ENCODE measurements at places on chromosomes 3 and 15. TPM values are rescaled to one million over a fixed set of nuclear protein-coding genes. Genes with fewer than 3 reads are reported as not detected.

- H3K4me3 ChIP-seq = no peak overlapping the region
- no peaks in the 10 kb centered on the region for H3K36me3 ChIP-seq
- DNase-seq = no peak
Observed at GRCh38 chr3:194985031-194985578, 285.9 kb downstream of the XXYLT1 start.

GRCh38 chr3:9135930-9136525, 113.4 kb downstream of the SRGAP3 start:
- H3K27ac ChIP-seq = no peak overlapping the region
- H3K4me1 ChIP-seq = no peaks in the 10 kb centered on the region
- 0 out of 2 replicates have a peak, but pooled peaks cover 5% of the 10 kb centered on the region for H3K27me3 ChIP-seq
- H3K36me3 ChIP-seq = no peaks in the 10 kb centered on the region

- DNase-seq = peak; percentile 66
- no peak overlapping the region for H3K4me3 ChIP-seq
- H3K27me3 ChIP-seq = no peaks in the 10 kb centered on the region
Observed at GRCh38 chr15:100627789-100628395, 25.5 kb downstream of the ASB7 start.

DNA sequence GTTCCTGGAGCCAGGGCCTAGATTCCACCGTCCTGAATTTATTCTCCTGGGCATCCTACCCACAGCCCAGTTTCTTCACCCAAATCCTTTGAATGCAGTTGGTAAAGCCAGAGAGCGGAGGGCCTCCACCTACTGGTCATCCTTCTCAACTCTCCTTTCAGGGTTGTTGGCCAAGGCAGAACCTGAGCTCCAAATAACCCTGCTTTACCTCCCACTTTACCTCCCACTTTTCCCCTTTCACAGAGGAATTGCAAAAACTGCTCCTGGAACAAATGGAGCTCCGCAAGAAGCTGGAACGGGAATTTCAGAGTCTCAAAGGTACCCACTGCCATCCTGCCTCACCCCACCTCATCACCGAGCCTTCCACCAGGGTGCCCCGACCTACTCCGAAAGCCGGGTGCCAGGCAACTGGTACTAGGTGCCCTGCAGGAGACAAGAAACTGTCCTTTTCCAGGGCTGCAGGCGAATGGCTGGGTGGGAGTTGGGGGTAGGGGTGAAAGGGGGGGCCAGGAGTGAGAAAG, 6.8 kb downstream of the SKOR1 start:
- no peak overlapping the region for H3K27ac ChIP-seq
- no peak for DNase-seq
- H3K4me1 ChIP-seq = peaks cover 16% of the 10 kb centered on the region
- no peaks in the 10 kb centered on the region for H3K36me3 ChIP-seq
- peaks cover 84% of the 10 kb centered on the region for H3K27me3 ChIP-seq
- H3K4me3 ChIP-seq = no peak overlapping the region

DNA sequence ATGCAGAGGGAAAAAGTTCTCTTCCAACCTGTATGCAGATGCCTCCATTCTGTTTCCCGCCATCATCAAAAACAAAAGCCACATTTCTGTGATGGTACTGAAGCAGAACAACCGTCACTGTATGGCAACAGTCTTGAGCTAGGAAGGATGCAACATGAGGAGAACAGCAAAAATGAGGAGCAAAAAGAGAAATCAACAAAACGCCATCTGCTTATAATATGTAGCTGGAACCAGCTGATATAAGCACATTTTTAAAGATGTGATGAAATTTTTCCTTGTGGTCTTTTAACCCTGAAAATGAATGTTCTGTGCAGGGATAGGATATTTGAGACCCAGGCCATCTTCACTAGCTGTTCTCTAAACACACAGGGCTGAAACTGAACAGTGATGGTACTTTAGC, 287.0 kb downstream of the ZIC4 start:
- DNase-seq = no peak
- H3K27ac ChIP-seq = 0 out of 2 replicates have a peak overlapping the region, but pooled peaks have one; percentile 4
- no peak overlapping the region for H3K4me3 ChIP-seq
- no peaks in the 10 kb centered on the region for H3K27me3 ChIP-seq
- peaks cover 7% of the 10 kb centered on the region for H3K4me1 ChIP-seq

- H3K27ac ChIP-seq = no peak overlapping the region
- H3K36me3 ChIP-seq = no peaks in the 10 kb centered on the region
- no peak for DNase-seq
- H3K4me3 ChIP-seq = no peak overlapping the region
- H3K4me1 ChIP-seq = no peaks in the 10 kb centered on the region
Observed at GRCh38 chr15:88440021-88440420, 27.2 kb downstream of the MRPL46 start.

DNA sequence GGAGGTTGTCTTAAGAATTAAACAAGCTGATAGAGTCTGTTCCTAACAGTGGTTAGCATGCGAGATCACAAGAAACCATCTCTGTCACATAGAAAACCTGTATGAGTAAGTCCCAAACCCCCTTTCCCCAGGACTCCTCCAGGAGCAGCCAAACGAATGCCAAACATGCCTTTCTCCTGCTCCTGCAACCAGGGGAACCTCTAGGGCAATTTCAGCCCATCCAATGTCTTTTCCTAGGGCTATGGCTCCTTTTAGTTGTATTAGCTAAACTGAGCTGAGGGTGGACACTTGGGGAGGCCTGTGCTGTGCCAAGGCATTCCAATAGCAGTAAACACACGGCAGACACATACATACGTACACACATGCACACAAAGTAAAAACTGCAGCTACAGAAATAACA, 36.5 kb upstream of the TIMP4 start:
- no peak overlapping the region for H3K27ac ChIP-seq
- no peaks in the 10 kb centered on the region for H3K36me3 ChIP-seq
- H3K27me3 ChIP-seq = no peaks in the 10 kb centered on the region

DNA sequence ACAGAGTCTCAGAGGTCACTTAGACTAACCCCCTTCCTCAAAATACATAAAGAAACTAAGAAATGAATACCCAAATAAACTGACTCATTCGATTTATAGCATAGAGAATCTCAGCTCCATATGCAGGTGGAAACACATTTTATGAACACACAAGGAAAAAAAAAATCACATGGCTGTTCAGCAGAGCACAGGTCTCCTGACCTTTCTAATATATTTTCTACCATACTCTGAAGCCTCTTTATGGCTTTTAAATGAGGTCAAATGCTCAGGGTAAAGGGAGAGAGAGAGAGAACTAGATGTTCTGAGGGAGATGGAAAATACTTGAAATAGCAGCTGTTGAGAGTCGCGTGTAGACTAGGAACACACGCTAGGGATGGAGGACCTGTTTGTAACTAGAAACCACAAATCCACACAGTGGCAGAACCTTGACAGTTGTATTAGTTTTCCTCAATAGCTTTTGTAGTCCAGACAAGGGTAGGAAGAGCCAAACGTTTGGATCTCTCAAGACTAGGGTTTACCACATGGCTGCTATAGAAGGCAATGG, 165.3 kb downstream of the FMN1 start:
- no peaks in the 10 kb centered on the region for H3K36me3 ChIP-seq
- no peaks in the 10 kb centered on the region for H3K27me3 ChIP-seq
- no peak for DNase-seq
- H3K4me3 ChIP-seq = no peak overlapping the region

DNA sequence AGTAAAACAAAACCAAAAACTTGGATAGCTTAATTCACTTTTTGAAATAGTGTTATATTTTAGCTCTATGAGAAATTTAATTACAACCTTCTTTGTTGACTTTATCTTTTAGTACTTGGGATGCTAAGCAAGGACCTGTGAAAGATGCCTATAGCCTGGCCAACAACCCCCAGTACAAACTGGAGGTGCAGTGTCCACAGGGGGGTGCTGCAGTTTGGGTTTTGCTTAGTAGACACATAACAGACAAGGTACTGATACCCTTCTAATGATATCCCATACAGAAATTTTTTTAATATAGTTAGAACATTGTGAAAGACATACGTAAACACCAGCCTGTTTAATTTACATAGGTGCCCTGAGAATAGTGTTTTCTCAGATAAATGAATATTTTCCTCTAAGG, 35.3 kb downstream of the CAPN7 start:
- H3K36me3 ChIP-seq = peaks cover 77% of the 10 kb centered on the region
- no peaks in the 10 kb centered on the region for H3K4me1 ChIP-seq
- no peak for DNase-seq
- H3K27ac ChIP-seq = no peak overlapping the region
- H3K4me3 ChIP-seq = no peak overlapping the region
- no peaks in the 10 kb centered on the region for H3K27me3 ChIP-seq

- no peaks in the 10 kb centered on the region for H3K4me1 ChIP-seq
- peaks cover 40% of the 10 kb centered on the region for H3K36me3 ChIP-seq
- H3K4me3 ChIP-seq = no peak overlapping the region
- H3K27ac ChIP-seq = no peak overlapping the region
Observed at GRCh38 chr3:31620656-31621055, 87.9 kb downstream of the STT3B start.

DNA sequence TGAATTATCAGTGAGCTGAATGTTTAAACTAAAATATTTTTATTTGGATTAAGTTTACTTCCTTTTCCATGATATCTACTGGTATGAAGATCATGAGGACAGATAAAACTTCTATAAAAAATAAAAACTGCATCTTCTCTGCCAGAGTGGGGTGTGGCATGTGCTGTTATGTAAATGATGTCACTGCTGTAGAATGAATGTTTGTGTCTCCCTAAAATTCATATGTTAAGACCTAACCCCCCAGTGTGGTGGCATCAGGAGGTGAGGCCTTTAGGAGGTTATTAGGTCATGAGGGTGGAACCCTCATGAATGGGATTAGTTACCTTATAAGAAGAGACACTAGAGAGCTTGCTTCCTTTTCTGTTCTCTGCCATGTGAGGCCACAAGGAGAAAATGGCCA, 178.7 kb upstream of the DPH6 start:
- H3K27ac ChIP-seq = no peak overlapping the region
- peaks cover 18% of the 10 kb centered on the region for H3K4me1 ChIP-seq
- H3K4me3 ChIP-seq = no peak overlapping the region
- no peak for DNase-seq

- no peaks in the 10 kb centered on the region for H3K4me1 ChIP-seq
- H3K27ac ChIP-seq = no peak overlapping the region
- H3K27me3 ChIP-seq = no peaks in the 10 kb centered on the region
- no peak for DNase-seq
- H3K36me3 ChIP-seq = no peaks in the 10 kb centered on the region
Observed at GRCh38 chr3:7696320-7696719, 805.3 kb upstream of the LMCD1 start.

DNA sequence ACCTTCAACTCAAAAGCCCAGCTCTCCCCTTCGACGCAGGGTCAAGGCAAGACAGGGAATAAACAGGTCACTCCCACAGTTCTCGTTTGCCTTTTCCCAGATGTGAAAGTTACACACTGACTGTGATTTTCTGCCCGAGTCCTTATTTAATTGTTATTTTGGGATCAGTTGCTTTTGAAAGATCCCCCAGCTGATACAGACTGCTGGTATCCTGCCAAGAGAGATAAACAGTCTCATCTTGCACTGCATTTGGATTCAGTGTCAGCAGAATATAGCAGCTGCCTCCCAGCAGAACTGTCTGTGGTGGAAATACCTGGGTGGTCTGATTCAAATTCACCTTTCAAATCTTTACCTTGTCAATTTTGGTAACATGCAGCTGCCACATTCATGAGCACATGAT, 56.0 kb upstream of the FAM3D start:
- DNase-seq = no peak
- H3K4me3 ChIP-seq = no peak overlapping the region
- H3K27me3 ChIP-seq = no peaks in the 10 kb centered on the region
- H3K4me1 ChIP-seq = no peaks in the 10 kb centered on the region
- no peaks in the 10 kb centered on the region for H3K36me3 ChIP-seq

DNA sequence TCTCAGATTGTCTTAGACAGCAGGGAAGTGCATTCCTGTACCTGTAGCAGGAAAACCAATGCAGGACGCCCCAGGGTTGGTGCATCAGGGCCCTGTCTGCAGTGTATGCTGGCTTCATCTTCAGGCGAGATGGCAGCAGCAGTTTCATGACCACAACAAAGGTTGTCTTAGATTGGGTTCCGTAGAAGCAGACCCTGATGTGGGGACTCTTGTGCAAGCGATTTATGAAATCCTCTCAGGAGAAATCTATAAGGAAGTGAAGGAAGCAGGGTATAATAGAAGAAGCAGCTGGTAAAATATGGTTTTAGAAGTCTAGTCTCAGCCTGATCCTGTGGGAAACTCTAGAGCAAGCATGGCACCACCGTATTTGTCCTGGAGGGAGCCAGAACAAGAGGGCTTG, 25.0 kb downstream of the DNAH1 start:
- no peak overlapping the region for H3K27ac ChIP-seq
- no peak overlapping the region for H3K4me3 ChIP-seq
- H3K36me3 ChIP-seq = no peaks in the 10 kb centered on the region
- no peak for DNase-seq

GRCh38 chr3:172125963-172126457, 86.6 kb downstream of the FNDC3B start:
- H3K27ac ChIP-seq = peak overlapping the region; percentile 20
- H3K27me3 ChIP-seq = no peaks in the 10 kb centered on the region
- H3K4me1 ChIP-seq = peaks cover 49% of the 10 kb centered on the region
- DNase-seq = peak; percentile 48

GRCh38 chr15:60444289-60444912, 34.5 kb downstream of the ICE2 start:
- no peak overlapping the region for H3K27ac ChIP-seq
- peaks cover 22% of the 10 kb centered on the region for H3K36me3 ChIP-seq
- DNase-seq = no peak
- H3K4me3 ChIP-seq = no peak overlapping the region
- peaks cover 3% of the 10 kb centered on the region for H3K4me1 ChIP-seq
- H3K27me3 ChIP-seq = no peaks in the 10 kb centered on the region

DNA sequence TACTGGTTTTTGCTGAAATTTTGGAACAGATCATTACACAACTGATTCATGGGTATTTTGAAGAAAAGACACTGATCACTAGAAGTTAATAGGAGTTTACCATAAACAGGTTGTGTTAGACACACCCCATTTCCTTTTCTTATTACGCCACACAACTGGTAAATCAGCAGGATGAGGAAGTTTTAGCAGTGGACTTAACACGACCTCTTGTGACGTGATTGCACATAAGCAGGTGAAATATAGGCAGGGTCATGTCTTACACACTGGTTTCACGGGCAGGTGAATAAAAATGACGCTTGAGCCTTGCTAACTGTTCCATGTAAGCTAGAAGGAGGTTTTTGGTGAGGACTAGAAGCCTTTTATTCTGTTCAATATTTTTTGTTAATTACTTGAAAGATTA, 27.1 kb upstream of the TPRG1 start:
- H3K4me1 ChIP-seq = no peaks in the 10 kb centered on the region
- H3K4me3 ChIP-seq = no peak overlapping the region
- no peaks in the 10 kb centered on the region for H3K36me3 ChIP-seq
- H3K27me3 ChIP-seq = 0 out of 2 replicates have a peak, but pooled peaks cover 9% of the 10 kb centered on the region

DNA sequence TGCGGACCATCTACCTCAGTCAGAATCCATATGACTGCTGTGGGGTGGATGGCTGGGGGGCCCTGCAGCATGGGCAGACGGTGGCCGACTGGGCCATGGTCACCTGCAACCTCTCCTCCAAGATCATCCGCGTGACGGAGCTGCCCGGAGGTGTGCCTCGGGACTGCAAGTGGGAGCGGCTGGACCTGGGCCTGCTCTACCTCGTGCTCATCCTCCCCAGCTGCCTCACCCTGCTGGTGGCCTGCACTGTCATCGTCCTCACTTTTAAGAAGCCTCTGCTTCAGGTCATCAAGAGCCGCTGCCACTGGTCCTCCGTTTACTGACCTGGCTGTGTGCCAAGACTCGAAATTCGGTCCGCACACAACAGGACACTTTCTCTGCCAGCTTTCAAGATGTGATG, 21.9 kb downstream of the NRROS start:
- H3K36me3 ChIP-seq = no peaks in the 10 kb centered on the region
- no peaks in the 10 kb centered on the region for H3K4me1 ChIP-seq
- H3K27me3 ChIP-seq = 0 out of 2 replicates have a peak, but pooled peaks cover 5% of the 10 kb centered on the region
- H3K4me3 ChIP-seq = no peak overlapping the region
- H3K27ac ChIP-seq = no peak overlapping the region

Gene SI
- not detected for total RNA-seq

Gene RASGRF1
- not detected for total RNA-seq

Gene XCR1
- not detected for total RNA-seq

Gene THSD4
- total RNA-seq = 14.6 TPM

Gene EPHB1
- total RNA-seq = not detected

All from SJSA1 (cell line).